ENCODE measurements at places on chromosomes 4 and X.
A peak's percentile ranks its signal among the peaks of the same experiment; 100 is the strongest.

GRCh38 chr4:177242651-177243286 is 66.9 kb upstream of the NEIL3 start:
- peak; percentile 57 for DNase-seq

- DNase-seq: no peak
Measured at GRCh38 chr4:40516651-40517050, 113.0 kb downstream of the RBM47 start.

DNA sequence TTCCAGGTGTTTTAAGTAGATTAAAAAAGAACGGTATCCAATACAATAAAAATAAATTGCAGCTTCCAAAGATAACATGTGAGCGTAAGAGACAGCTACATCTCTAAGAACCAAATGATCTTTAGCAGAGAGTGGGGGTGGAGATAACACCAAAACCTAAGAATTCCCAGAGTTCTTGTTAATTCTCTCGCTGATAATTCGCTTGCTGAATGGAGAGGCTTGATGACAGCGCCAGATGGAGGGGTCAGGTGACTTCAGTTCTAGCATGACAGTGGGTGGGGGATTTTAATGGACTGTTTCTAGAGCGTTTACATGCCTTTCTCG is 2.3 kb downstream of the CLCN4 start:
- DNase-seq: no peak

GRCh38 chrX:118347131-118347530 is 1.2 kb downstream of the WDR44 start:
- DNase-seq: peak; percentile 64

- peak; percentile 52 for DNase-seq
Measured at GRCh38 chrX:2401201-2401589, 99.6 kb downstream of the DHRSX start.

- DNase-seq: no peak
Measured at GRCh38 chr4:54256491-54257486, 27.7 kb downstream of the PDGFRA start.

- DNase-seq: no peak
Measured at GRCh38 chr4:7773401-7774180, 166.1 kb downstream of the AFAP1 start.

DNA sequence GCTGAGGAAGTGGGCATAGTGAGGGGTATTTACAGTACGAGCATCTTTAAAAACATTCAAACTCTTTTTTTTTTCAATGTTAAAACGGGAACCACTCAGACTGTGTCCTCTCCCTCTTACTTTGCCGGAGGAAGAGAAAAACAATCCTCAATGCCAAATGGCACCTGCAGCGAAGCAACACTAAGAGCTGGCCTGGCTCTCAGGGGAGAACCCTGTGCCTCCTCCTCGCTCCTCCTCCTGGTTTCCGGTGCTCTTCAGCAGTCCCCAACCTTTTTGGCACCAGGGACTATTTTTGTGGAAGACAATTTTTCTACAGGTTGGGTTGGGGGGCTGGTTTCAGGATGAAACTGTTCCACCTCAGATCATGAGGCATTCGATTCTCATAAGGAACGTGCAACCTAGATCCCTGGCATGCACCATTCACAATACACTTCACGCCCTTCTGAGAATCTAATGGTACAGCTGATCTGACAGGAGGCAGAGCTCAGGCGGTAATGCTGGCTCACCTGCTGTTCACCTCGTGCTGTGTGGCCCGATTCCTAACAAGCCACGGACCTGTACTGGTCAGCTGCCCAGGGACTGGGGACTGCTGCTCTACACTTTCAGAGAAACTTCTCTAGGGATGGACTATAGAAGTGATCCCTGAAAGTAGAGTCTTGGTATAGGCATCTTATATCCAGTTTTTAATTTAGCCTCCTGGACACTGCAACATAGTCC is 404.1 kb downstream of the RAPGEF2 start:
- no peak for DNase-seq

- DNase-seq: no peak
Measured at GRCh38 chr4:1183985-1184773, 11.8 kb upstream of the SPON2 start.

GRCh38 chr4:2057382-2058065 is 1.6 kb upstream of the NAT8L start:
- no peak for DNase-seq

DNA sequence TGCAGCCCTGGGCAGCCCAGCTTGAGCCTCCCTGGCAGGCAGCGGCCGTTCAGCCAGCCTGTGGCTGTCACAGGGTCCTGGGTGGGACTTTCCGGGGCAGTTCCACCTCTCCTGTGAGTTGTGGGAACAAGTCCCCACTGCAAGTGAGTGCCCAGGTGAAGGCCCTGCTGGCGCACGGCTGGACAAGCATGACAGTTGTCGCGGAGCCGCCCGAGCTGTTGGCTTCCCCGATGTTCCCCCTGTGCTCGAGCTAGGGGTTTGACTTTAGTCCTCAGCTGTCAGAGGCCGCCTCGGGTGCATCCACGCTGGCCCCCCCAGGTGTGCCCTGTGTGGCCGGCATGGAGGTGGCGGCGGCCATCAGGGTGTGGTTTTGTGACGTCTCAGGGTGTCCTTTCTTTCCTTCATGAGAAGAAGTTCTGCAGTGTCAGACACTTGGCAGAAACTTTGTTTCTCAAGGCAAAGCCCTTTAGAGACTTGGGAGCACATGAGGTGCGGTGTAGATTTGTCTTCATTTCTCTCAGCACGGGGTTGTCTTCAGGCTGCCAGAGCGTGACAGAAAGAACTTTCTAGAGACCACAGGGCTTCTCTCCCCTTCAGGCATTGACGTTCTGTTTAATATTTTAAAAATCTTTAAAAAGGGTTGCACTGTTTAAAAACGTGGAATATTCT is 69.4 kb upstream of the HGFAC start:
- no peak for DNase-seq

DNA sequence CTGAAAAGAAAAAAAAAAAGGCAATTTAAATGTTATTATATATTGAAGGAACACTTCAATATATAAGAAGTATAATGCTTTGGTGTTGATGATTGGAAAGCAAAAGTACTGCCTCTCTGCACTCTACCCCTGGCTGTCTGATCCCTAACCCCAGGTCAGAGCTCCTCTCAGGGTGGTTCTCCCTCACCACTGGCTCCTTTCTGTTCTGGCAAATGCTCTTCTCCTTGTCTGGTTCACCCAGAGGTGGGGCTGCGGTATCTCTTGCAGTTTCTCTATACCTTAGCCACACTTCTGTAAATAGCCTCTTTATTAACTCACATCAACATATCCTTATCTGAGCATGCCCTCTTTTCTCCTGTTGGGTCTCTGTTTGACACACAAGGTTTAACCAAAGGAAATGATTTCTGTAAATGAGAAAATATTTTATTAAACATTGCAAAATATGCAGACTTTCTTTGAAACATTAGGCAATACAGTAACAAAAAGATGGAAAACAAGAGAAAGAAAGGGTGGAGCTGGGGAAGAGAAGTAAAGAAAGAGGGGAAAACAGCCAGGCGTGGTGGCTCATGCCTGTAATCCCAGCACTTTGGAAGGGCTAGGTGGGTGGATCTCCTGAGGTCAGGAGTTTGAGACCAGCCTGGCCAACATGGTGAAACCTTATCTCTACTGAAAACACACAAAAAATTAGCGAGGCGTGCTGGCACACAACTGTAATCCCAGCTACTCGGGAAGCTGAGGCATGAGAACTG is 45.7 kb downstream of the ING2 start:
- no peak for DNase-seq

DNA sequence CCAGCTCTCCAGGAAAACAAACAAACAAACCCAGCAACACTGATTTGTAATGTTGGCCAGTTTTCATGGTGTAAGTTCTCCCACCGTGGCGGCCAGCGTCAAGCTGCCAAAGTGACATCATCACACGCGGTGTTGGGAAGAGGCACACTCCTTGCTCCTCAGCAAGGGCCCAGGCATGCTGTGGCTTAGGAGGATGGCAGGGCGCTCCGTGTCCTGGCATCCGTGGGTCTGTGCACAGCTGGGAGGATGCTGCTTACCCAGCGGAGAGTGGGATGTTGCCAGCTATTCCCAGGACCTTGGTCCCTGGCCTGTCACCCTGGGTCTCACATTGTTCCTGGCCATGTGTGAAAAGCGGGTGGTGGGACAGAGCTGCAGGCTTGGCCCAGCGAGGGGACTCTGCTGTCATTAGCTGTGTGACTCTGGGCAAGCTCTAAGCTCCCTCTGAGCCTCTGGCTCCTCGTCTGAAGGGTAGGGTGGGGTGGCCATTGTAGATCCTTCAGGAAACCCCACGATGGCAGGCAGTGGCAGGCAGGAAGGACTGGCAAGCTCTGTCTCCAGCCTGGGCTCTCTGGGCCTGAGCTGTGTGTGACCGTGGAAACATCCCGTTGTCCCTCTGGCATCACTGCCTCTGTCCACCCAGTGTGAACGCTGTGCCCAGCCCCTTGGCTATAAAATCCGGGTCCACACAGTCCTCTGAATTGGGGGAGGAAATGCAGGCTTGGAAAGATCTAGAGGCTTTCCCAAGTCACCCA is 10.8 kb downstream of the PSAPL1 start:
- DNase-seq: no peak

GRCh38 chr4:164081371-164081770 is 586.9 kb downstream of the TMA16 start:
- no peak for DNase-seq

- no peak for DNase-seq
Measured at GRCh38 chrX:121598356-121598755, 550.9 kb downstream of the GLUD2 start.

DNA sequence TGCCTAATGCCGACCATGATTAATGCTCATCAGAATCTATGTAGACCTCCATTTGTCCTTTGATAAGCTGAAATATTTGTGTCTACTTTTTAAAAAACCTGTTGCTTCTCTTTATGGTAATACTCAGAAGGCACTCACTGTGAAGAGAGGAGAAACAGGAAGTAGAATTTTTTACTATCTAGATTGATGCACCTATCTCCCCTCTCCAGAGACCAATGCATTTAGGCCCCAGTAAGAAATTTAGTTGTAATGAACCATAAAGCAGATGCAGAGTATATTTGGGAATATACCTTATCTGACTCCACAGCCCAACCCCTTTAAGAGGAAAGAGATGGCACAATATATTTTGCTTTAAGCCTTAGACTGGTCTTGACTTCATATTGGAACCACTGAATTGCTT is 11.1 kb downstream of the TBL1X start:
- DNase-seq: no peak

- DNase-seq: peak; percentile 3
Measured at GRCh38 chrX:151397741-151398070, 700 bp downstream of the VMA21 start.

GRCh38 chr4:6290769-6291547 is 21.3 kb downstream of the WFS1 start:
- no peak for DNase-seq

DNA sequence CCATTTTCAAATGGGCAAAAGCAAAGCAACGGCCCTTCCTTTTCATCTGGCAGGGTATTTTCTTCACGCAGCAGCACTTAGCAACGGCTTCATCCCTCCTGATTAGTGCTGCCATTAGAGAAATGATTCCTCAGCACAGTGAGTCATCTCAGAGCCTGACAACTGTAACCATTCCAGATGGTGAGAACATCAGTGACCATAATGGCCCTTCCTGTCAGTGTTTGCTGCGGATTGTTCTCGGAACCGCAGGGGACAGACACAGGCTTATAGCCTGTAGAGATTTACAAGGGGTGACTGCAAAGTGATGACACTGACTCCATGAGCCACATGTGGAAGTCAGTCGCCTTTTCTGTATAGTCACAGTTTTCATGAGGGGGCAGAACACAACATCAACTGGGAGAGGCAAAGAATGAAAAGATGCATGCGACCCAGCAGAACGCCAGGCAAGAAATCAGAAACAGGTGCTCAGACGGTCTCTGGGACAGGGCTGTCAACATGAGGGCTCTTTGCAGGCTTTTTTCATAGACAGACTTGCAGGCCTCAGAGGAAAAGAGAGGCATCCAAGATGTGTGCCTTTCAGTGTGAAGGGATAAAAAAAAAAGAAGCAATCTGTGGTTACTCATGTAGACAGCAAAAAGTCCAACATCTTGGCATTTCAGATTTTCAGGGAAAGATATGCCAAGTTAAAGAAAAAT is 69.9 kb upstream of the FBXW7 start:
- peak; percentile 86 for DNase-seq

DNA sequence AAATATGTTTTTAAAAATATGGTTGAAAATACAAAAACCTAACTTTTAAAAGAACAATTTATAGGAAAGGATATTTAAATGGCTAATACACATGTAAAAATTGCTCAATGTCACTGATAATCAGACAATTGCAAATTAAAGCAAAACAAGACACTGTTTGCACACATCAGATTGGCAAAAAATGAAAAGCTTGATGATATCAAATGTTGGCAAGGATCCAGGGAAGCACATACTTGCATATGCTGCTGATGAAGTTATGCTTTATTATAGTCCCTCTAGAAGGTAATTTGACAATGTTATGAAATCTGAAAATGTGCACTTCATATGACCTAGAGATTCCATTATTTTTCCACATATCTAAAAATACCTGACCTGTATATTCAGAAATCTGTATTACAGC is 45.7 kb upstream of the EPGN start:
- DNase-seq: peak; percentile 9

- no peak for DNase-seq
Measured at GRCh38 chr4:7564242-7564641, 129.5 kb upstream of the PSAPL1 start.

GRCh38 chr4:11338956-11339782 is 89.5 kb downstream of the HS3ST1 start:
- DNase-seq: no peak

DNA sequence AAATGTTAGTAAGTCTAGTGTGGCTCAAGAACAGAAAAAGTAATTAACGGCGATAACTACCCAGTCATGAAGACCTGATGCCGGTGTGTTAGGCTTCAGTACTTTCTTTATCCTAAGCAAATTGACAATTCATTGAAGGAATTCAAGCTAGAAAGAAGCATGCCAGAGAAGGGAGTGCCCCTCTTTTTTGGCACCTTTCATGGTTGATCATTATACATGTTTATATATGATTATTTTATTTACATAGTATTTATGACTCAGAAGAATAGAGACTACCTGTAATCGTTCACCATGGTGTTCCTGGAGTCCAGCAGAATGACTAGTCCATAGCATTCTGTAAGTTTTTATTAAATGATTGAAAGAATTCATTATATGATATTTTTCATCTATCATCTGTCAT is 548.3 kb upstream of the SLIT2 start:
- DNase-seq: no peak

- DNase-seq: no peak
Measured at GRCh38 chrX:39063037-39063436, 261.8 kb downstream of the MID1IP1 start.

- no peak for DNase-seq
Measured at GRCh38 chr4:2750719-2751605, 5.2 kb downstream of the TNIP2 start.

DNA sequence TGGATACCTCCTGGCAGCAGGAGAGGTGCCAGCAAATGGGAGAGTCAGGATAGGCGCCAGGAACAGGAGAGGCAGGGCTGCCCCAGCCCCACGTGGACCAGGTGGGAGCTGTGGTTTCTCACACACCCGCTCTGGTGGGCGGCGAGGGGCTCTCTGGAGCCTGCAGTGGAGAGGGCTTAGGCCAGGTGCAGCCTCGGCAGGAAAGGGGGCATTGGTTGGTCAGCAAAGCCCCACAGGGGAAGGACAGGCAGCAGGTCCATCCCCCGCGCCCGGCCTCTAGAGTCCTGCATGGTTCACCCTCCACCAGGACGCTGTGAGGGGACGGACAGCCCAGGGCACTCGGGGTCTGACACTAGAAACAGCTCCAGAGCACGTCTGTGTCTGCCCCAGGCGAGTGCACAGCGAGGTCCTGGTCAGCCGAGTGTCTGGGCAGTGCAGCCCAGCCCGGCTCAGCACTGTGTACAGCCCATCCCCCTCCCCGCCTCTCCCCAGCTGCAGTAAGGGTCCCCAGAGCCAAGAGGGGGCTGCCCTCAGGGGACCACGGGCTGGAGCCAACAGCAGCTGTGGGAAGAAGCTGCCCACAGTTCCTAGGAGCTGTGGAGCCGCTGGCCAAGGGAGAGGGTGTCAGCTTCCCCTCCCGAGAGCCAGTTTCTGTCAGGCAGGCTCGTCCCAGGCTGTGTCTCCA is 8.2 kb downstream of the ATP5ME start:
- no peak for DNase-seq
